ENCODE measurements at places on chromosomes 3 and 15.

DNA sequence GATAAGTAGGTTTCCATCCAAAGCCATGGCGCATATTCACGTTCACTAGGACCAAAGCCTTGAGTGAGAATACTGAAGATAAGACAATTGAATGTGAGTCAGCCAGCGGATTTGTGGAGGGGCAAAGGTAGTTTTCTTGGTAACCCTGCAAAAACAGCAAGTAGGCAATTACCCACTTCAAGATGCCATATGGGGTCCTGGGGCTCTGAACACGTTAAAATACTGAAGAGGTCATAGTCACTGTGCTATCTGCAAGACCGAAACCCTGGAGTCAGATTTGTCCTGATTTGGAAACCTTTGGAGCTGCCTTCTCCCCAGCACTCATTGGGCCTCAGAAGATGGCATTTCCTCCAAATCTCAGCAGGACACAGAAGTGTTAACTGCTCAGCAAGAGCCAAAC lies 646.9 kb upstream of the LMCD1 start:
- no peak for DNase-seq

DNA sequence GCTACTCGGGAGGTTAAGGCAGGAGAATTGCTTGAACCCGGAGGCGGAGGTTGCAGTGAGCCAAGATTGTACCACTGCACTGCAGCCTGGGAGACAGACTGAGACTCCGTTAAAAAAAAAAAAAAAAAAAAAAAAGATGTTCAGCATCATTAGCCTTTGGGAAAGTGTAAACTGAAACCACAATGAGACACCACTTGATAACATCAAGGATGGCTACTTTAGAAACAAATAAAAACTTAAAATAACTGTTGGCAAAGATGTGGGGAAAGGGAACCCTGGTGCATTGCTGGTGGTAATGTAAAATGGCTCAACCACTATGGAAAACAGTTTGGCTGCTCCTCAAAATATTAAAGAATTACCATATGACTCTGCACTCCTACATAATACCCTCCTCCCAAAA lies 1.9 kb downstream of the LEO1 start:
- no peak for DNase-seq

DNA sequence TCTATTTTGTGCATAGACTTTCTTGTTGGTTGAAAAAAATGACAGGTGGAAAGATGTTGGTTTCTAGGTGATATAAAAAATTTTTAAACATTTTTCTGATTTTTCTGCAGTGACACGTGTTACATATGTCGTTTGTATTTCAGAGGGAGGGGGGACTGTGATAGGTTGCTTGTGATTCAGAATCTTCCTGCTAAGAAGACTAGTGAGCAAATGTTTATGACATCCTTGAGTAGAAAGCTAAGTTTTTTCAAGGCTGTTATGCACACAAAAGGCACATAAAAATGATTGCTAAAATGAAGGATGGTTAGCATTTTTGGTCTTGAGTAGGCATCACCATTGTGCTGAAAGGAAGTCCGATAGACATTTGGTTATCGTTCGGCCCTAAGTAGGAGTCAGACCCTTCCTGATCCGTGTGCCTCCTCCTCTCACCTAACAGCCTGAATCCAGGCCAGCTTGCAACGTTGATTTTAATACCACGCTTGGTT lies 1.5 kb downstream of the ZNF639 start:
- DNase-seq = peak; percentile 13

- DNase-seq = no peak
These were observed 14.3 kb downstream of the IGDCC4 start for GRCh38 chr15:65408324-65409035.

GRCh38 chr15:25939122-25939521 lies 76.0 kb upstream of the ATP10A start:
- DNase-seq = no peak

DNA sequence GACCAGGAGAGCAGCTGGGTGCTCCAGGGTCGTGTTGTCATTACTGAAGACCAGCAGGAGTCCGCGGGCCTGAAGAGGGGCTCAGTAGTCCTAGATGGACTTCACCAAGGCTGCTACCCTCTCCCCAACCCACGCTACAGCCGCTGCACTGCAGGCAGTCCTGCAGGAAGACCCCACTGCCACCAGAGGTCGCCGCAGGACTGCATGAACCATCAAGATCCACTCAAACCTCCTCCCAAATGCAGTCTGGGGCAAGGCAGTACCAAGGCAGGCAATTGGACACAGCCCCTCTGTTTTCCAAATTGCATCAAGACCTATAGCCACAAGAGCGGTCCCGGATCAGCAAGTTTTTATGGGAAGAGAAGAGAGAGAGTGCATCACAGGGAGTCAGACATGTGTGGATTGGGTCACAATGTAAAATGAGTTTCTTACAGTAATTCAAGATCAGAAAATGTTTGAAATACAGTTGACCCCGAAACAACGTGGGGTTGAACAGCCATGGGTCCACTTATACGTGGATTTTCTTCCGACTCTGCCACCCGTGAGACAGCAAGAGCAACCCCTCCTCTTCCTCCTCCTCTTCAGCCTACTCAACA lies 46.7 kb downstream of the DZIP1L start:
- peak; percentile 83 for DNase-seq

- DNase-seq = no peak
These were observed 11.1 kb upstream of the MB21D2 start for GRCh38 chr3:192928720-192929119.

- no peak for DNase-seq
These were observed 192.1 kb upstream of the EOMES start for GRCh38 chr3:27914199-27914598.

- no peak for DNase-seq
These were observed 16.1 kb downstream of the ZNF106 start for GRCh38 chr15:42474827-42475226.

GRCh38 chr3:101718455-101718854 lies 6.0 kb upstream of the CEP97 start:
- no peak for DNase-seq

DNA sequence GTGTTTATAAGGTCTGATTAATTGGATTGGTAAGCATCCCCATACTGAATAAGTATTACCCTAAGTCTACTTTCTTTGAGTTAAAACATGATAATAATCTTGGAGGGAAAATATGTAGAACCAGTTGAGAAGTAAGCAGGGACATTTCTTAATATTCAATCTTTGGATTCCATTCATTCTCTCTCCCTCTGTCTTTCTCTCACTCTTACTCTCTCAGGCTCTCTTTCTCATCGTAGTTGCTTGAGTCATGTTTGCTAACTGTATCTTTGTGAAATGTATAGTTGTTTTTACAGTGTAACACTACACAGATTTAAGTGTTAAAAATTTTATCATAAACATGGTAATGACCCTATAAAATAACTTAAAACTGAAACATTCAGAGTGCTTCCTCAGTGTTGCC lies 163.8 kb downstream of the RSRC1 start:
- no peak for DNase-seq
